Activated CD8-positive, alpha-beta memory T cell treated with anti-CD3 and anti-CD28 coated beads for 24 hours (primary cell): ENCODE measurements at places on chromosomes 11 and 22.

- DNase-seq: no peak
These were observed 112.9 kb upstream of the GRK3 start for GRCh38 chr22:25451480-25452114.

- DNase-seq: no peak
These were observed 24.4 kb upstream of the IGSF9B start for GRCh38 chr11:133981156-133981555.

GRCh38 chr11:109894242-109894641, 198.9 kb upstream of the ZC3H12C start:
- no peak for DNase-seq

DNA sequence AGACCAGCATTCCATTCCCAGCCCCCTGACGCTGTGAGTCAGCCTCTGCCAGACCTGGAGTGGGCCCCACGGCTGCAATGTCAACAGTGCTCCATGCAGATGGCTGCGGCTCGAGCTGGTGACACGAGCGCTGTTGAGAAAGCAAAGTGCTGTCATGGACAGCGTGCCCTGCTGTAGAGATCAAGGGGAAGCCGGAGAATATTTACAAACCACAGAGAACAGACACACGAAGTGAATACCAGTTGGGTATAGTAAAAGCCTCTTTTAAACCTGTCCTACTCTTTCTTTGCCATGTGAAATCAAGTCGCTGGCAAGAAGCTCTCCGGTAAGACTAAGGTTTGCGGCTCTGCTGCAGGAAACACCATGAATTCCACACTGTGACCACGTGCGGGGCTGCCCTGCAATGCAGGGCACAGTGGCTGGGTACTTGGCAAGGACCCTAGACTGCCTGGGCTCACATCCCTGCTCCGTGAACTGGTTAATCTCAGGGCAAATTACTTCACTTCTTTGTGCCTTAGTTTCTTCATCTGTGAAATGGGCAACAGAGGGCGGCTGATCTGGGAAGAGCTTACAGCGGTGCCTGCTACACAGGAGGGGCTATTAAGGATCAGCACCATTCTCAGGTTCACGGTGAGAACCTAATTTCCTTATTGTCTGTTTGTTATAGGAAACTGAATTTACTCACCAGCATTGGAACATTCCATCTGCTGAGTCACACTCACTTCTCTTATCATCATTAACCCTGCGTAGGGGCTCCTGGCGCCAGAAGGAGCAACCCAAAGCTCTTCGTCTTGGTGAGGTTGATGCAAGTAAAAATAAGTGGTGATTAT, 27.8 kb upstream of the ELFN2 start:
- DNase-seq: no peak

- DNase-seq: peak; percentile 88
These were observed 28.8 kb downstream of the TBC1D22A start for GRCh38 chr22:46791201-46791731.

- no peak for DNase-seq
These were observed 388 bp downstream of the TMEM121B start for GRCh38 chr22:17120711-17121232.

DNA sequence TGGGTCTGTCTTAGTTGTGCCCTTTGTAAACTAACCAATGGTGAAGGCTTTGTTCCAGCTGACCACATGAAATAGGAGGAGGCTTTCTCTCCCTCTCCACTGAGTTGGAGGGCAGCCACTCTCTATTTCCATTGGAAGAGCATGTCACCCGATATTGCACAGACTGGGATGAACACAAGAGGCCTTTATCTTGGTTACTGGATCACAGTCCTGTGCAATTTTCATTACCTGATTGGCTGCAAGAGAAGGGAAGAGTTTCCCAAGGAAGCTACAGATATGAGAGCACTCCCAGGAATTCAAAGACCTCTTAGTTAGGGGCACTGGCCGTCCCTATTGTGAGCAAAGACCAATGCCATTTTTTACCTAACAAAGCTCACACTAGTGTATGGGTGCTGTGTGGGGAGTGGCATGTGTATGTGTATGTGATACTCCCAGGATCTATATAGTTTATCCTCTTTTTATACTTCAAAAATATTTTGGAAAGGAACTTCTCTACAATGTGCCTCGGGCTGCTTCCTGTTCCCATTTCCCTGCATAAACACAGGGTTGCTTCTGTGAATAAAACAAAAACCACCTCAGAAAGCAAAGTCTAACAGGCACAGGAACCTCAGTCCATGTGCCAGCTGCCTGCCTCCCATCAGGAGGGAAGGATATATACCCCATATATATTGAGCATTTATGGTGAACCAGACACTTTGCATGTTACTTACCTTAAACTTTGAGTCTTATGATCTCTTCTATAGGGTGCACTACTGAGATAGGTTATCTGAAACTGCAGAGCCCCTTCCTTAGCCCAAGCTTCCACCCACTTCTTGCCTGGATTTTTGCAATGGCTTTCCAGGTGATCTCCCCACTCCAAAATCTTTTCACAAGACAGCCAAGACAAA, 126.5 kb downstream of the RASSF10 start:
- DNase-seq: no peak

DNA sequence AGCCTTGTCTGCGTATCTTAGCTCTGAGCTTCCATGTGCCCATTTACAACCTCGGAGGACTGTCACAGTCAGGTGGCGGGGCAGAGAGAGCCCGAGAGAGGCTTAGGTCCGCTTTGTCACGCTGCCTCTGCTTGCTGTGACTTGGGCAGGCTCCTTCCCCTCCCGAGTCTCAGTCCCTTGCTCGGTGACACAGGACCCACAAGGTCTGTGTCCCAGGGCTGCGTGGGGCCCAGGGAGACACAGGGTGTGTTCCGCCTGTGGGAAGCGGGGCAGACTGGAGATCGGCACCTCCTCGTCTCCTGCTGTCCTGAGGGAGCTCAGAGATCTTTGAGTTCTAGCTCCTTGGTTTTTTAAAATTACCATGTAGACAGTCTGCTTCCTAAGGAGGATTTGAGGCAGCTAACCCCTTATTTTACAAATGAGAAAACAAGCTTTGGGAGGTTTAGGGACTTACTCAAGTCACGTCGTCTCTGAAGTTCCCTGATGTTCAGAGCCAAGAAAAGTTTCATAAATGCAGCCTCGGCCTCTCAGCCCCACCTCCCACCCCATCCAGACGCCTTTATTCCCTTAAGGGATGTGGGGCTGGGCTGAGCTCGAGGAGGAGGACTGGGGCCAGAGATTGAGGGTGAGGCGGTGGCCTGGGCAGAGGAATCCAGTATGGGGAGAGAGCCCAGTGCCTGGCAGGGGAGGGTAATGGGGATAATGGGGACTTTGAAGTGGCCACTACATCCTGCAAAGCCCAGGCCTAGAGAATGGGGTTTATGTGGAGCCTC, 103.6 kb downstream of the NECTIN1 start:
- DNase-seq: no peak

- no peak for DNase-seq
These were observed 124.2 kb downstream of the SWAP70 start for GRCh38 chr11:9787981-9788521.

- no peak for DNase-seq
These were observed 145.3 kb downstream of the CRYBB2 start for GRCh38 chr22:25364736-25365241.

- no peak for DNase-seq
These were observed 144.0 kb downstream of the FBXO7 start for GRCh38 chr22:32618441-32619140.

- no peak for DNase-seq
These were observed 128.1 kb downstream of the FANCF start for GRCh38 chr11:22497474-22497873.

DNA sequence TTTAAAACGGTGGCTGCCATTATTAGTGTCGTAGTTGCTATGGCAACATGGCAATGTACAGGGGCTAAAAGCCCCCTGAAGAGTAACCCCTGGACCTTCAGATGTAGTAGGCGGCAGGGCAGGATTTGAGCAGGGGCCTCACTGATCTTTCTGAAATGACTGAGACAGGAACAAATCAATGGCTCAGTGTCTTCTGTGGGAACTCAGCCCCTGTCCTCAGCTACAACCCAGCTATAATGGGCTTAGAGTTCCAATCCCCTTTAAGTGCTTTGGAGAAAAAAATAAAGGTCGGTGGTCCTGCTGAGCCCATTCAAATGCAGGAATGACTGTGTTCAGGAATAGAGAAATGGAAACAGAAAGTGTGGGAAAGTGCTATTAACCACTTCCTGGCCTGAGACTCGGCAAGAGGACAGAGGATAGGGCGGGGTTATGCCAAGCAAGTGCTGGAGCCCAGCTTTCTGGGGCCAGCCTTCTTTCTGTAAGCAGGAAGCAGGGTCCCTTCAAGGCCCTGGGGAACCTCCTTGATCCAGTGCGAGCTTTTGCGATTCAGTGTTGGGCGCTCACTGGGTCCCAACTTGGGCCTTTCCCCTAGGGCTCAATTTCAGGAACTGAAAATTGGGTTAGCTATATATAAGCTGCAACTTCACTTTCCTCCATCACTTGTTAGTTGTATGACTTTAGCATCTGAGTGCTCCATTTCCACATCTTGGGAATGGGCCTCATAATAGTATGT, 6.1 kb upstream of the CD82 start:
- no peak for DNase-seq

DNA sequence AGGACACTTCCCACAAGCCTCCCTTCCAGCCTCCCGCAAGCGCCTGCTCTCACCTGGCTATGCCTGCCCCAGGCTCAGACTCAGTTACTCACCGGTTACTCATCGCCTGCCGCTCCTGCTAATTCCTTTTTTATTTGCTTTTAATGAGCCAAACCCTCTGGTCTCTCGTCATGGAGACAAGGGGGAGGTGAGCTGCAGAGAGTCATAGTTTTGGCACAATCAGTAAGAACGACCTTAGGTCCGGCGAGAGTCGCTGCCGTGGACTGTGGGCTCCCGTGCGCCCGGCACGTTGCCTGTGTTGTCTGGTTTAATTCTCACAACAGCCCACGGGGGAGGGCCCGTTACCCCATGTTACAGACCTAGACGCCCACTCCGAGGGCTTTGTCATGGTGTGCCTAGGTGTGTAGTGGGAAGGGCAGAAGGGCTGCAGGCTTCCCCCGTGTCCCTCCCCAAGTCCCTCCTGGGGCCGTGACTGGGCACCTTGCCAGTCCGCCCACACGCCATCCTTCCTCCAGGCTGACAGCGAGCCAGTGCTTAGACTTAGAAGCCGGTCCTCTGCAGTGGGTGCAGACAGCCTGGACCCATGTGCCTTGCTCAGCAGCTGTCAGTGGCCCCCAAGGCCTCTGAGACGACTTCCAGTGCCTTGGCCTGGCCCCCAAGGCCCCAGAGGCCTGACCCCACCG, 42.2 kb downstream of the WNT7B start:
- DNase-seq: no peak

- no peak for DNase-seq
These were observed 221.4 kb downstream of the TENM4 start for GRCh38 chr11:79219186-79220045.

- DNase-seq: peak; percentile 60
These were observed 53.3 kb downstream of the WNT11 start for GRCh38 chr11:76152741-76153570.

DNA sequence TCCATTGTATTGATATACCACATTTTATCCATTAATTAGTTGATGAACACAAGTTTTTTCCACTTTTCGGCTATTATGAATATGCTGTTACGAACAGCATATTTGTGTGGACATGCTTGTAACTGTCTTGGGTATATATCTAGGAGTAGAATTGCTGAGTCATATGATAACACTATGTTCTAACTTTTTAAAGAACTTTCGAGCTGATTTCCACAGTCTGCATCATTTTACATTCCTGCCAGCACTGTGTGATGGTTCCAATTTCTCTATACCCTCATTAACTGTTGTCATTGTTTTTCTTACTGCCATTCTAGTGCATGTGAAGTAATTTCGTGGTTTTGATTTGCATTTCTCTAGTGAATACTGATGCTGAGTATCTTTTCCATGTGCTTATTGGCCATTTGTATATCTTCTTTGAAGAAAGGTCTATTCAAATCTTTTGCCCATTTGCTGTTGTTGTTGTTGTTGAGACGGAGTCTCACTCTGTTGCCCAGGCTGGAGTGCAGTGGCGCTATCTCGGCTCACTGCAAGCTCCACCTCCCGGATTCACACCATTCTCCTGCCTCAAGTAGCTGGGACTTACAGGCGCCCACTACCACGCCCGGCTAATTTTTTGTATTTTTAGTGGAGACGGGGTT, 7.4 kb upstream of the RCE1 start:
- no peak for DNase-seq

GRCh38 chr11:22787551-22788162, 41.9 kb downstream of the SVIP start:
- DNase-seq: no peak

DNA sequence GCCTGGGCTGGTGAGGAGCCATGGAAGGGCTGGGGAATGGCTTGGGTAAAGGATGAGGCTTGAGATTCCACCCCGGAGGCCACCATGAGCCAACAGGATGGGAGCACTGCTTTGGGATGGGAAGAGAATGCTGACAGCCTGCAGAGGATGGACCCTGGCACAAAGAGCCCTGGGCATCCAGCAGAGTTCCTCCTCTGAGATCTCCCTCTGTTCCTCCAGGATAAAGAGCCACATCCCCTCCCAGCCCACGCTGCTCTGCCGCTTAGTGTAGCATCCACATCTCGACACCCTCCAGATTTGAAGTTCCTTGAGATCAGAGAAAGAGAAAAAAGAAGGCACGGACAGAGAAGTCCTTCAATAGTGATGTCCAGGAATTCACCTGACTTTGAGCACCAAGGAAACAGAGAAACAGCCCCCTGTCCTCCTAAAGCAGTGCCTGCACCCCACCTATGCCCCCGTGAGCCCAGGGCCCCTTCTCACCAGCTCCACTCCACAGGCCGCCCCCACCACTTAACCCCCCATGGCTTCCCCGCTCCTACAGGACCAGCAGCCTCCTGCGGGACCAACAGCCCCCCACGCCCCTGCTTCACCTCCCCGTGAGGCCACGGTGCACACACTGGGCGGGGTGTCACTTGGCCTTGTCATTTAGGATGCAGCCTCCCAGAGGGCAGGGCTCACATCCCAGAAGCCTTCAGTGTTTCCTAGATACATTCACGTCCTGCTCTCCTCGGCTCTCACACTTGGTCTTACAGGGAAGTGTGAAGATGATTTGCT, 180.5 kb downstream of the SHANK2 start:
- no peak for DNase-seq

DNA sequence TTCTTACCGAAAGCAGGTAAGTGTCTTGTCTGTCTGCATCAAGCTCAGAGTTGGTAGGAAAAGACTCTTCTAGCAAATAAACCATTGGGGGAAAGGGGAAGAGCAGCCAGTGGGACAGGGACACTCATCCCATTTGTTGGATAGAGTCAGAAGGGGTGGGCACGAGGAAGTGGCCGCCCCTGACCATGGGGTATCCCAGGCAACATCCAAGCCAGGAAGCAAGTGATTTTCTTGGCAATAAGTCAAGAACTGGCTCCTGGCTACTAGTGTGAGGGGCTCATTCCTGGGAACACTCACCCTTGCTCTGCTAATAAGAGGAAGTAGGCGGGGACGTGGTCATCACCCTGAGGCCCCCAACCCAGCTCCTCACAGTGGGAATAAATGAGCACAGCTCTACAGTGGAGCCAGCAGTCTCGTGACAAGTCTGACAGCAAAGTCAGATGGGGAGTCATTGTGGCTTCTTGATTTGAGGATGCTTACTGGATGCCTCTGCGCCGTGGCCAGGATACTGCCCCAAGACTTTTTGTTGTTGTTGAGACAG, 6.7 kb downstream of the SLC25A18 start:
- no peak for DNase-seq
